Stimulated activated naive CD4-positive, alpha-beta T cell (primary cell): ENCODE measurements at places on chromosomes 13 and 19.
A peak's percentile ranks its signal among the peaks of the same experiment; 100 is the strongest.

DNA sequence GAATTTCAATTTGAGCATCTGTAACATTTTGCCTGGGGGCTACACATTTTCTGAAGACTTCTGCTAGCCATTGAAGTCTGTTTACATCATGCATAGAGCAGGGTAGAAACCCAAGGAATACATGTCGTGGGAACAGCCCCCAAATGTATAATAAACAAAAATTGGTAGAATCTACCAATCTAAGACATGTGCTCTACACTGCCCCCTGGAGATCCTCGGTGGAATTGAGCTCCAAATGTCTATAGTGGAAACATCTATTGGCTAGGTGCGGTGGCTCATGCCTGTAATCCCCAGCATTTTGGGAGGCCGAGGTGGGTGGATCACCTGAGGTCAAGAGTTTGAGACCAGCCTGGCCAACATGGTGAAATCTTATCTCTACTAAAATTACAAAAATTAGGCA is 57.3 kb downstream of the MBD3L2B start:
- DNase-seq: peak; percentile 28

DNA sequence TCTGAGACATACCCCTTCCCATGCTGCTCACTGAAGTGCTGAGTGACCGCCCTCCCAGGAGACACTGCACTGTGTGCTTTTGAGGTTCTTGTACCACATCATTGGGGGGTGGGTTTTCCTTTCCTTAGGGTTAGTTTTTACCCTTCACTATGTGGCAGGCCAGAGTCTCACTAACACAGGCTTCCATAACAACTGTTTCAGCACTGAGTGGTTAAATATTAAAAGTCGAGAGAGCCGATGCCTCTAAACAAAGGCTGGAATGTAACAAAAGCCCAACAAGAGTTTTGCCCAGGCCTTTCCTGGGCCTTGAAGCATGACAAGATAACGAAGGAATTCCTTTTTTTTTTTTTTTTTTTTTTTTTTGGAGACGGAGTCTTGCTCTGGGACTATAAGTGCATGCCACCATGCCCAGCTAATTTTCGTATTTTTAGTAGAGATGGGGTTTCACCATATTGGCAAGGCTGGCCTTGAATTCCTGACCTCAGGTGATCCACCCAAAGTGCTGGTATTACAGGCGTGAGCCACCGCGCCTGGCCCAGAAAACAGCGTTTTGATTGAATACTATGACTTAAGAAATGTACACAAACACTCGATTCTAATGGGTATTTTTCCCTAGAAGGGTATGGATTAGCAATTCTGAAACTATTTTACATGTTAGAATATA is 46.5 kb downstream of the ZNF823 start:
- DNase-seq: no peak

- DNase-seq: no peak
These were observed 41.4 kb downstream of the SIPA1L3 start for GRCh38 chr19:37948362-37948761.

DNA sequence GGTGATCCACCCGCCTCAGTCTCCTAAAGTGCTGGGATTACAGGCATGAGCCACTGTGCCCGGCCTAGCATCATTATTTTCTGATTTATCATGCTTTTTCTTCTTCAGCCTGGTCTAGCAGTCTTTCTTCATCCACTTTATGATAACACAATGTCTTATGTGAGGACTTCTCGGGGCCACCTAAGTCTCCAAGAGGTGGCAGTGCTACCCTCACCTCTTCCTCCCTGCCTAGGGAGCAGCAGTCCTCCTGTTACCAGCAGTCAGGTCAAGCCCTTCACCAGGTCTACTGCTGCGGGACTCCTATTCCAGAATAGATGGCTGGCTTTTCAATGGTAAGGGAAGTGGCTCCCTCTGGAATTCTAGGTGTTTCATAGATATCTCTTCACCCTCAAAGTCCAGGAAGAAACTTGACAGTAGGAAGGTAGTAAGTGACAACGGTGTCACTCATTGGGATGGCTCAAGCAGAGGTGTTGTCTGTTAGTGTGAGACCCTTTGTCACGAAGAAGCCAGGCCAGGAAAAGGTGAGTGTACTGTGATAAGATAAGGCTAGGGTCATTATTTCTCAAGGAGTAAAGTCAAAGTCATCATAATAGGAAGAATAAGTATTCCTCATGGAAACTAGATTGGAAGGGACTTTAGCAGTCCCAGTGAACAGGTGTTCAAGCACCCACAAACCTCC is 164.0 kb downstream of the KLF5 start:
- no peak for DNase-seq

- no peak for DNase-seq
These were observed 44.4 kb downstream of the C1QTNF9 start for GRCh38 chr13:24353736-24354135.

DNA sequence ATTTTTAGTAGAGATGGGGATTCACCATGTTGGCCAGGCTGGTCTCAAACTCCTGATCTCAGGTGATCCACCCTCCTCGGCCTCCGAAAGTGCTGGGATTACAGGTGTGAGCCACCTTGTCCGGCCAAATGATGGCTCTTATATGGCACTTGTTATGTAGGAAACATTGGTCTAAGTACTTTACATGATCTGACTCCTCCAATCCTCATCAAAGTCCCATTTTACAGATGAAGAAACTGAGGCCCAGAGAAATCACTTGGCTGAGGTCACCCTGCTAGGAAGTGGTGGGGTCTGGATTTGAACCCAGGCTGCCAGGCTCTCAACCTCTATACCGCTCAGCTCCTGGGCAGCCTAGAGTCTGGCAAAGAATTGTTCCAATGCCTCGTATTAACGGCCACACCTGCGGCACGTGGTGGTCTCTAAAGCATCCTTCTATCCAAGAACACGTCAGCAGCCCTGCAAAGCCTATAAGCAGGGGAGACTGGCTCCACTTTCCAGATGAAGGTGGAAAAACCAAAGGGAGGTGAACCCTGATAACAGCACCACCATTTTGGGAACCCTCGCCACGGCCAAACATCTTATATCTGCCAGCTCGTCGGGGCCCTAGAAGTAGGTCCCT is 18.1 kb downstream of the SHANK1 start:
- DNase-seq: no peak

DNA sequence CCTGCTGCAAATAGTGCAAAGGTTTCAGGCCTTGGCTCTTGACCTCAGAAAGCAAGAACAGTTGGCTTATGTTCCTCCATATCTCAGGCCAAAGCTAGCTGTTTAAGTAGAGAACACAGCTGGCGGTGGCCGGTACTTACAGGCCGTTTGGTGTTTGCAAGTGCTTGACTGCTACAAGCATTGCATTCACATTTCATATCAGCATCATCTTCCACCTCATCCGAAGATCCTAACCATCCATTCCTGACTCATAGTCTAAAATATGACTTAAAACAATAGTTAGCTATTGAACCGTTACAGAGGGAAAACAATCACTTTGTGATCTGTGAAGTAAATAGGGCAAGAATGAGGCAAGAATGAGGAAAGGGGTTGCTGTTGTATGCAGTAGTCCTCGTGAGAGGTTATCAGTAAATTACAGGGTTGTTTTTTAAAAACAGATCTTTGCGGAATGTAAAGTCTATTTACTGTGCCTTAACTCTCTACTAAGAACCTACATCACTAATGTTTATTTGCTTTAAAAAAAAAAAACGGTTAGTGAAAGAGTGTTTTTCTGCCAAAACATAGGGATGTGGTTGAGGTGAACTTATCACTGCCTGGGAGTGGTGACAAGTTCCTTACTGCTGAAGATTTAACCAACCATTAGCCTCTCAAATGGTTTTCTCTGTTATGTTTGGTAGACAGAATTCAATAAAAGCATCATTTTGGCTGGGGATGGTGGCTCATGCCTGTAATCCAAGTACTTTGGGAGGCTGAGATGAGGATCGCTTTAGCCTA is 21.6 kb upstream of the WDR88 start:
- DNase-seq: no peak

DNA sequence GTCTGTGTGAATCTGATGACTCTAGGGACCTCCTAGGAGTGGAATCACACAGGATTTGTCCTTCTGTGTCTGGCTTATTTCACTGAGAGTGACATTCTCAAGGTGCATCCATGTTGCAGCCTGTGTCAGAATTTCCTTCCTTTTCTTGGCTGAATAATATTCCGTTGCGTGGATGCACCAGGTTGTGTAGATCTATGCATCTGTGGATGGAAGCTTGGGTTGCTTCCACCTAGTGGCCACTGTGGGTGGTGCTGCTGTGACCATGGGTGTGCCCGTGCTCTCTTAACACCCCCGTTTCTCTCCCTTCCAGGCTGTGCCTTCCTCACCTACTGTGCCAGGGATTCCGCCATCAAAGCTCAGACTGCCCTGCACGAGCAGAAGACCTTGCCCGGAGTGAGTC is 26.2 kb downstream of the CELF5 start:
- peak; percentile 18 for DNase-seq

DNA sequence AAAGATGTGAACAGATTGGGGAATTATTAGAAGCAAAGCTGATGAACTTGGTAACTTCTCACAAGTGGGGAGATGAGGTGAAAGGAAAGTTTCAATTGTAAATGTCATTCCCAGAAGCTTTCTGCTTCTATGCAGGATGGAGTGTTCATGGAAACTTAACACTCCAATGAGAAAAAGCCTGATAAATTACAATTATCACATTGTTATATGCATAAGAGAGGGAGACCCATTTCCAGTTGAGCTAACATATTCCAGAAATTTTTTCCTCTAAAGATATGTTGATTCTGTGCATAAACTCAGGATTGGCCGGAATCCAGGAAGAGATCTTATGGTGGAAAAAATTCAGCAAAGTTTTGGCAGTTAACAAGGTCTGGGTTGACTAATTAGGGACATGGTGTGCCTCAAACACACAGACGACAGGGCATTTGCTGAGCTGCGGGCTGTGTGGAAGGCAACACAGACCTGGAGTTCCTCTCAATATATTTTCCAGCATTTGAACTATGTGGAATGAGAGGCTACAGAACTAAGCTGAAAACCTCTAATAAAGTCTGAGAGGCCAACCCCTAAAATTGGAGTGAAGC is 64.9 kb upstream of the FGF14 start:
- no peak for DNase-seq

DNA sequence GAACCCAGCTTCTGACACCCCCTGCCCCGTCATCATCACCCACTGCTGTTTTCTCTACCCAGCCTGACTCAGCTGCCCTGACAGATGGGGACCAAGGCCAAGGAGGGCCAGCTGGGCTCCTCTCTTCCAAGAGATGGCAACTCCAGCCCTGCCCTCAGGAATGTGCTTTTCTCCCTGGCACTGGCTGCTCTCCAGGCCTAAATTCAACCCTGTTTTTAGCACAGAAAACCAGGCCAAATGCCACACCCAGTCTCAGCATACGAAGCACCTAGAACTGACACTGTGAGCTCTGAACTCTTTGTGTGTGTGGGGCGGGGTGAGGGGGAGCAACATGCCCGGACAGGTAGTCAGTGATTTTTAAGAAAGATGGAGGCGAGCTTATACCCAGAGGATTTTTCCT is 23.4 kb upstream of the IGFL1 start:
- no peak for DNase-seq

DNA sequence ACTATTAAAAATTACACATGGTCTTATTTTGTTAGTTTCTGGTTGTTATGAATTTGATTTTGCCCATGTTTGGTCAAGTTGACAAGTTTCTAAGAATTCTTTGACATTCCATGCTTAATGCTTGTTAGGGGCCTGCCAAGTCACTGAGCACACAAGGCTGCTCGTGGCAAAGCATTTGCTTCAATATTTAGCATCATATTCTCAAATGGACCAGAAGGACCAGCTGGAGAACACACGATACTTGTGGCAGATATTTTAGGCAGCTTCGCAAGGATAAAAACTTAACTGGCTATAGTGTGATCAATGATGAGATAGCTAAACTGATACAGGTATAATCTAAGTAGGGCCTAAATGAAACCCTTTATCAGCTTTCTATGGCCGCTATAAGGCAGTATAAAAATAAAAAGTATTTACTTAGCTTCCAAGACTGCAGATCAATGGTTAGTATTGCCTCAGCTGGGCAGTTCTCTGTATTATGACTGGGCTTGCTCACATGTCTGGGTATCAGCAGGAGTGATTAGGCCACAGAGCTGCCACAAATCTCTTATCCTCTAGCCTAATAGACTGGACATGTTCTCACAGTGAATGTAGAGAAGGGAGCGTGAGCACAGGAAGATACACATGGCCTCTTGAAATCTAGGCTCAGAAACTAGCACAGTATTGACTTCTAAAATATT is 155.9 kb upstream of the SPRY2 start:
- DNase-seq: no peak

GRCh38 chr19:1293782-1294604 is 8.3 kb downstream of the EFNA2 start:
- DNase-seq: no peak

GRCh38 chr19:15159251-15159650 is 41.5 kb downstream of the NOTCH3 start:
- DNase-seq: no peak

- DNase-seq: no peak
These were observed 3.4 kb downstream of the DMKN start for GRCh38 chr19:35509861-35510625.

DNA sequence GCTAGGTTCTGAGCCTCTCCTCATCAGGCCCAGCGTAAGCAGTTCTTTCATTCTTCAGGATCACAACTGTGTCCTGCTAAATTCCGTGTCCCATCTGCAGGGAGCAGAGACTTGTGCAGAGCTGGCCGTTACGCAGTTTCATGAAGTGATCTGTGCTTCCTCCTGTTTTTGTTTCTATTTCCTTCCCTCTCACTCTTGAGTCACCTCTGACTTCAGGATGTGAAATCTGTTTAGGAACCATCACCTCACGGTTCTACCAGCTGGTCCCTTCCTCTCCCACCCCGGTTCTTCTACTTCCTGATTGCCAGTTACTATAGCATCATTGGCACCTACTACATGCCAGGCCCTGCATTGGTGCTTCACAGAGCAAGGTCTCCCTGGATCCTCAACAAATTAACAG is 8.5 kb downstream of the MAU2 start:
- no peak for DNase-seq

GRCh38 chr19:44732235-44733014 is 16.1 kb upstream of the BCL3 start:
- DNase-seq: no peak

DNA sequence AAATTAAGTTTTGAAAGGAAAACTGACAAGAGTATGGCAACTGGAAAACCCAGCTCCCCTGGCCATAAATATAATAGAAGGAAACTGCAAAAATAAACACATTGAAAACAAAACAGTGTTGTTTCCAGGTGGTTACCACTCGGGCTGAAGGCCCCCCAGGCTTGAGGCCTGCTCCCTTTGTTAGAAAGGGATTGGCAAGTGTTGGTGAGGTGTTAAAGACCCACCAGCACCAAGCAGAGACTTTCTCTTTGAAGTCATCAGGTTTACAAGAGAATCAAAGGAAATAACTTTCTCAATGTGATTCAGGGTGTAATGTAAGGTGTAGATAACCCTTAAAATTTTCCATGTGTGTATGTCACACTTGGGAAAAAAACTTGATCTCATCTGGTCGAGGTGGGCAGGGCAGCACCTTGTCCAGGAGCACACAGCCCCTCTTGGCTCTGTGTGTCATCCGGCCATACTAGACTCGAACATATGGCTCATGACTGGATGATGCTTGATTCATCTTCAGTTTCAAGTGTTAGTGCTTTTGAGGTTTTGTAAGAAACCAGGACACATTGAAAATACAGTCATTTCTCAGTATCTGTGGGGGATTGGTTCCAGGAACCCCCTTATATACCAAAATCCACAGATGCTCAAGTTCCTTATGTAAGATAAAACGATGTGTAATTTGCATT is 7.8 kb downstream of the ACTN4 start:
- DNase-seq: no peak

GRCh38 chr19:42132030-42132628 is at the start of gene POU2F2:
TSS of gene POU2F2 (minus strand) at chr19:42132446. CDS start at chr19:42132411, 35 bp downstream.
- peak; percentile 84 for DNase-seq
